ENCODE measurements at places on chromosomes 3 and 15.

- DNase-seq, result no peak
These were observed 118.7 kb downstream of the LRIG1 start for GRCh38 chr3:66382142-66382541.

DNA sequence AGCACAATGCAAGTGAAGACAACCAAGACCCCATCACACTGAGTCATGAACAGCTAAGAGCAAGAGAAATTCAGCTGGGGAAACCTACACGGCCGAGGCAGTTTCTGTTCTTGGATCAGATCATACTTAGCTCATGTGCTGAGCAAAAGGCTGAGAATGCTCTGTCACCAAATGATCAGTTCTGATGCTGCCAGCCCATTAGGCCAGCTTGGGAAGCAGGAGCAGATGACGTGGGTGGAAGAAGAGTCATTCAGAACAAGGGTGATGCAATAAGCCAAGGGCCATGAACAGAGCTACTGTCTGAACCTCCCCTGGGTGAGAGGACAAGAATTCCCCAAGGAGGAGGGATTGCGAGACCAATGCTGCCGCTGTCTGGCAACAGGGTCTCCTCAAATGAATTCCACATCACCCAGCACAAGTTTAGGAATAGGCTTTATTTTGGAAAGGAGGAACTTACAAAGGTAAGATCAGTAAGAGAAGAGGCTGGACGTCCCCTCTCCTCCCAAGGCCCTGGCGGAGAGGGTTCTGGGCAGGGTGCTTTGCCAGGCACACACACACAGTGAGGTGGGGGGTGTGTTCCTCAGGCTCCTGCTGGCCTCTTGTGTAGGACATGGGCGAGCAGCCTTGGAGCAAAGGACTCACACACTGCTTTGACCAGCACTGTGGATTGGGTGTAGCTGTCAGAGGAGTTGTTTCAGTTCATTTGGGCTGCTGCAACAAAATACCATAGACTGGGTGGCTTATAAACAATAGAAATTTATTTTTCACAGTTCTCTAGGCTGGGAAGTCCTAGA lies 65.6 kb upstream of the CTXND1 start:
- DNase-seq, result peak; percentile 6

- DNase-seq, result no peak
These were observed 125.0 kb upstream of the SMAD3 start for GRCh38 chr15:66940368-66940767.

DNA sequence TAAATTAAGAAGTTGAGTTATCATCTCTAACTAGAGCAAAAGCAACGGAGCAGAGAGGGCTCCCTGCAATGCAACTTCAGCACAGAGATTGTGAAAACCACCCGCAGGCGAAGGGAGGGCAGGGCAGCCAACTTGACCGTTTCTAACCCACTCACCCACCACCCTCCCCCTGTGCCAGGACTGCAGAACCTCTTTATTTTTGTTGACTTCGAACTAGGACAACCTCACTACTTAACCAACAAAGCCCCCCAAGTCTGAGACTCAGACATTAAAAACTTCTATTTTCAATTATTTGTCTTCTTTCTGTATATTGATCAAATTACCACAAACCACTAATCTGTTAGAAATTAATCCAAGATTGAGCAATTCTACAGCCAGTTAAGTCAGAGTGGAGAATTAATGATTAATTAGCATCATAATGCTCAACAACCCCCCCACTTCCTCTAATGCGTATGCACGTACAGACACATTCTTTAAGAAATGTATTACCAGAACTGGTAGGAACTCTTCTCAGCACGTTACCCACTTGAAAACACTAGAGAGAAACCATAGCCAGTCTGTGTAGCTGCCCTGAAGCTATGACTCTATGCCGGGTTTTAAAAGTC lies 2.0 kb downstream of the MGLL start:
- DNase-seq, result no peak

- DNase-seq, result no peak
These were observed 109.3 kb downstream of the OXNAD1 start for GRCh38 chr3:16374047-16374934.

- no peak for DNase-seq
These were observed 3.5 kb downstream of the CHRM5 start for GRCh38 chr15:33971811-33972210.

GRCh38 chr15:58336161-58336560 lies 95.6 kb upstream of the LIPC start:
- DNase-seq, result no peak

DNA sequence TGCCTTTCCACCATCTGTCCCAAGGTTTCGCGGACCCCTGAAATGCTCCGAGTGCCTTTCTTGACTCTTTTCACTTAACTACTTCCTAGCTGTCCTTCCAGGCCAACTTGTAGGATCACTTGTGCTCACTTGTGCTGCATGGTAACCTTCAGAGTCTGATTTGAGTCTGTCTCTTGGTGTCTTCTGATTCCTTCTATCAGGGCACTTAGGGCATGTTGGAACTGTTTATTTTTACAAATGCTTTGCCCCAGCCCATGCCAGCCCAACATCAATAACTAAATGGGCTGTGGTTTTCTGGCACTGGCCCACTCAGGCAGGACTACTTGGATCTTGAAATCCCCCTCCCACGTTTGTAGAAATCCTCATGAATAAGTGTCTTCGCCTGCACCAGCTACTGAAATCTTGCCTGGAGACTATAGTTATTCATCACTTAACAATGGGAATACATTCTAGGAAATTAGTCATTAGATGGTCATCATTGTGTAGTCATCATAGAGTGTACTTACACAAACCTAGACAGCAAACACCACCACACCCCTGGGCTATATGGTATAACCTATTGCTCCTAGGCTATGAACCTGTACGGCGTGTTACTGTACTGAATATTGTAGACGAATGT lies 123.1 kb upstream of the STRIT1 start:
- no peak for DNase-seq

DNA sequence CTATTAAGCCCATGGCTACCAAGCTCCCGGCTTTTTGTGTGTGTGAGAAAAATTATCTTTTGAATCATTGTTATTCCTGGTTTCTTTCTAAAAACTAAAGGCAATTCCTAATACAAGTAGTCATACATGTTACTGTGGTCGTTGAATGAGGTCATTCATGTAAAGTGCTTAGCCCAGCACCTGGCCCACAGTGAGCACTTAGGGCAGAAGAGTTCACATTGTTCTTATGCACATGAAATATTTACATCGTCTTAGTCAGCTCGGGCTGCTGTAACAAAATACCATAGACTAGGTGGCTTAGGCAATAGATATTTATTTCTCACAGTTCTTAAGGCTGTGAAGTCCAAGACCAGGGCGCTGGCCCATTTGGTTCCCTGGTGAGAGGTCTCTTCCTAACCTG lies 216.1 kb downstream of the SHQ1 start:
- DNase-seq, result no peak

- DNase-seq, result no peak
These were observed 41.7 kb upstream of the IREB2 start for GRCh38 chr15:78396186-78396814.
